A549 treated with GW870086 at 1 μM for 4 hours (cell line): ENCODE measurements at places on chromosomes 11 and 22. TPM values are rescaled to one million over a fixed set of nuclear protein-coding genes. Genes with fewer than 3 reads are reported as not detected.

MRGPRE gene
- total RNA-seq: 0.14 to 0.17 TPM in 2 of 5 replicates, not detected in the others

UVRAG gene
- 9.5 to 10.9 TPM (median 10.3 TPM) in 5 replicates for total RNA-seq

KLHDC7B gene
- not detected in 5 replicates for total RNA-seq

KRTAP5-10 gene
- total RNA-seq: not detected in 5 replicates

LRRN4CL gene
- 0.06 to 0.17 TPM (median 0.10 TPM) in 4 of 5 replicates, not detected in the other for total RNA-seq

MS4A15 gene
- total RNA-seq: not detected in 5 replicates
